NCI-H1048 (cell line): ENCODE measurements at places on chromosomes 16 and 17.

GRCh38 chr16:49353680-49354079 lies 19.9 kb upstream of the C16orf78 start:
- no peak for DNase-seq

- no peak for DNase-seq
Observed at GRCh38 chr17:8555062-8555461, 75.5 kb downstream of the MYH10 start.

DNA sequence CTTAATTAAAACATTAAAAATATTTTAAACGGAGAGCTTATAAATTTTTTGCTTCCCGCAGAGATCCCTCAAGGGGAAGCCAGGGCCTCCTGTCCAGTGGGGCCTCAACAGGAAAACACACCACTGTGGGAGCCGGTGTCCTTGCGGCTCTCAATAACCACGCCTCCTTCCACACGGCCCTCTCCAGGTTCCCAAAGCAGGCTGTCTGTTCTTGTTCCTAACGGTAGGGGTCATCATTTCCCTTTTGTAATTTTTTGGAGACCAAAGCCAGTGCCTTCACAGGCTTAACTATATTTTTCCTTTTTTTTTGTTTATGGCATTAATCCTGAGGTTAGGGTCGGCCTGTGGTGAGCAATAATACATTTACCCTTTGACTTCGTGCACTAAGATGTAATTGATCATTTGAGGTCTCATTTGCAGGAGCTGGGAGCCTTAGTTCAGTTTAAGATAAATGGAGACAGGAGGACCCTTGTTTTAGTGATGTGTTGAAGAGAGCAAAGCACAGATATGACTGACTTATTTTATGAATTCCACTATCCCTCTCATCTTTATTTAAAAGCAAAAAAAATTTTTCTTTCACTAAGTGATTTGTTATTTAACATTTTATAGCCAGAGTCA lies 77.5 kb upstream of the N4BP1 start:
- no peak for DNase-seq

- no peak for DNase-seq
Observed at GRCh38 chr16:3035972-3036725, 595 bp downstream of the BICDL2 start.

- no peak for DNase-seq
Observed at GRCh38 chr17:38579934-38580333, 25.8 kb downstream of the SRCIN1 start.
